ENCODE measurements at places on chromosomes 6 and 20. TPM values are rescaled to one million over a fixed set of nuclear protein-coding genes. Genes with fewer than 3 reads are reported as not detected.
A peak's percentile ranks its signal among the peaks of the same experiment; 100 is the strongest.

DNA sequence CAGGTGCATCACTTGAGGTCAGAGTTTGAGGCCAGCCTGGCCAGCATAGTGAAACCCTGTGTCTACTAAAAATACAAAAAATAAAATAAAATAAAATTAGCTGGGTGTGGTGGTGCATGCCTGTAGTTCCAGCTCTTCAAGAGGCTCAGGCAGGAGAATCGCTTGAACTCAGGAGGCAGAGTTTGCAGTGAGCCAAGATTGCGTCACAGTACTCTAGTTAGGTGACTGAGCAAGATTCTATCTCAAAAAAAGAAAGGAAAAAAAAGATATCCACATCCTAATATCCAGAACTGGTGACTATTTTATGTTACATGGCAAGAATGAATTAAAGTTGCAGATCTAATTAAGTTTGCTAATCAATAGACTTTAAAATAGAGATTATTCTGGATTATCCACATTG lies 32.5 kb downstream of the SCGN start:
- no peak for DNase-seq

Gene CDH4
- total RNA-seq: 12.1 TPM

DNA sequence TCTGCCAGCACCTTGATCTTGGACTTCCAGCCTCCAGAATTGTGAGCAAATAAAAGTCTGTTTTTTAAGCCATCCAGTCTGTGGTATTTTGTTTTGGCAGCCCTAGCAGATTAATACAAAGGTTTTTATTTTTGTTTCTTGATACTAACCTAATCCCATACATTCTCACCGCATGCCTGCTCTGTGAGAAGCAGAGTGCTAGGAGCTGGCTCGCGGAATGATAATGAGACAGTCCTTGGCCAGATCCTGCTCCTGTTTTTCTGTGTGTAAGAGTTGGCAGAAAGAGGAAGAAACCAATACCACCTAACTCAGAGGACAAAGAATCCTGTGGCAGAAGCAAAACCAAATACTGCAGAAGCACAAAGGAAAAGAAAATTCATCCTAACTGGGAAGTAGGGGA lies 82.6 kb downstream of the KIF16B start:
- no peak for DNase-seq

- peak; percentile 28 for DNase-seq
These were observed 7.9 kb downstream of the EXOC2 start for GRCh38 chr6:684831-685636.

GRCh38 chr20:4601630-4602296 lies 119.9 kb upstream of the PRND start:
- DNase-seq: peak; percentile 60

Gene PIGT
- 20.1 TPM for total RNA-seq

Gene LY6G6D
- total RNA-seq: not detected

Gene ANGPT4
- total RNA-seq: not detected

Gene OPN5
- total RNA-seq: not detected

- DNase-seq: peak; percentile 21
These were observed 342.5 kb downstream of the CENPW start for GRCh38 chr6:126682440-126682839.

Gene BPIFA2
- not detected for total RNA-seq

Gene KIAA1755
- total RNA-seq: not detected

GRCh38 chr6:160048471-160048870 lies 73.1 kb upstream of the SLC22A1 start:
- no peak for DNase-seq

GRCh38 chr6:143014764-143015163 lies 45.9 kb upstream of the AIG1 start:
- no peak for DNase-seq

Gene TMEM200A
- 0.79 TPM for total RNA-seq

Gene HMGCLL1
- total RNA-seq: not detected

DNA sequence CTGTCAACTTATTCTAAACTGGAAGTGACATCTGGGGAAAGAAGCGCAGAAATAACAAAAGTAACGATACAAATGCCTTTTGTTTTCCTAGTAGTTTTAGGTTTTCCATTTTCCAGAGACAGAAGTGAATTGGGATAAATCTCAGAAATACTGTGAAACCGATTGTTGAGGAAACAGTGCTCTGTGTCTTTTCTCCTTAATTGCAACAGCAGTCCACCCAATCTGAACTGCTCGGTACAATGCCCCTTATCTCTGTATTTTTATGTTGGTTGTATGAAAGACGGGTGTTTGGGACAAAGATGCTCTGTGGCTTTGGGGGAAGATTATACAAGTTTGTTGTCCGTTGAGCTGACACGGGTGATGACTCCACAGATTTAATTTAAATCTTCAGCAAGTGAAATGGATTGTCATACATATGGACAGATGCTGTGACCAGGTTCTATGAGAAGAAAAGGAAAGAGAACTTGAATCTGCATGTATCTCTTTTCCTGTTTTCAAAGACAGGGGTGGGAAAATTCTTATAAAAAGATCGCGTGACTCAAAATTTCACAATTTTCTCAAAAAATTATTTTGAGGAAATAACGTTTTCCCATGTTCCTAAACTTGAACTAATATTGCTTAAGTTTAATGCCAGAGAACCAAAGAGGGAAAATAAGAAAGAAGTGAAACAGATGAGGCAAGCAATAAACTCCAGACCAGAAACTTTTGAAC lies 41.2 kb downstream of the SASH1 start:
- DNase-seq: no peak

- no peak for DNase-seq
These were observed 235.8 kb downstream of the PHACTR1 start for GRCh38 chr6:12952318-12952717.

DNA sequence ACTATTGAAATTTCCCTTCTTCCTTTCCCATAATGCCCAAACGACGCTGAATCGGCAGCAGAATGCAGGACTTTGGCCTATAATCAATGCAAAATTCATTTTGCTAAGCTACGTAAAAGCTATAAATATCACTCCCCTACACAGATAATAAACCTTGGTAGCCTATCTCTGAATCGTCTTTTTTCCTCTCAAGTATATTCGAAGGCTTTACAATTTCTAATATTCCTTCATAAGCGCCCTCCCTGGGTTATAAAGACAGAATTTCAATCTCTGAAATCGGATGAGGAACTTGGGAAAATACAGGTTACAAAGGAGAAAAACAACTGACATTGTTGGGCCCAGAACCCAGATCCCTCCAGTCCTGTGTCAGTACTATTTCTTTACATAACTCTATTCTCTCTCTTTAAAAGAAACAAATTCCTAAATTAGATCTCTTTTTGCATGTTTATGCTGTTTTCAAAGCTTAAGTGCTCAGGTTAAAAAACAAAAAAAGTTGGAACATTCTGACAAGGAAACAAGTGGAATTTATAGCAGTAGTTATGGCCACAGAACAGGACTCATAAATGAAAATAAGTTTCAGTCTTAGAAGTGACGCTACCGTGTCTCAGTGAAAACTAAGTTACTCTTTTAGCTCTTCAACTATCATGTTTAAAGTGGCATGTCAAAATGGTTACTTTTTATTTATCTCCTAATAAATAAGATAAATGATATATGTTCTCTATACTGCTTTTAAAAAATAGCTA lies 84.5 kb downstream of the SESN1 start:
- DNase-seq: peak; percentile 25

- DNase-seq: no peak
These were observed 77.0 kb downstream of the CAP2 start for GRCh38 chr6:17470202-17470937.

Gene HLA-DQA1
- total RNA-seq: not detected

Gene CRYBG1
- total RNA-seq: 45.0 TPM

DNA sequence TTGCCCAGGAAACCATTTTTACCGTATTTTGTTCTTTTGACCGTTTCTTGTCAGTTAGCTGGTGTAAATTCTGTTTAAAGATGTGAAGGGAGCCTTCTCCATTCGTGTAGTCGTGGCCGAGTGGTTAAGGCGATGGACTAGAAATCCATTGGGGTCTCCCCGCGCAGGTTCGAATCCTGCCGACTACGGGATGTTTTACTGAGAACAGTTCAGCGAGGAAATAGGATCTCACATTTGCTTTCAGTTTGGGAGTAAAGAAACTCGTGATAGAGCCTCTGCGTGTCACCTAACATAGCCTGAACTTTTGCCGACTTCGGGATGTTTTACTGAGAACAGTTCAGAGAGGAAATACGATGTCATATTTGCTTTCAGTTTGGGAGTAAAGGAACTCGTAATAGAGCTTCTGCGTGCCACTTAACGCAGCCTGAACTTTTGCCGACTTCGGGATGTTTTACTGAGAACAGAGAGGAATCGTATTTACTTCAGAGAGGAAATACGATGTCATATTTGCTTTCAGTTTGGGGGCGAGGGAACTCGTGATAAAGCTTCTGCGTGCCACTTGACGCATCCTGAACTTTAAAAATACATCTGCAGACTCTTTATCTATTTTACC lies 5.9 kb upstream of the ZNF184 start:
- peak; percentile 81 for DNase-seq

DNA sequence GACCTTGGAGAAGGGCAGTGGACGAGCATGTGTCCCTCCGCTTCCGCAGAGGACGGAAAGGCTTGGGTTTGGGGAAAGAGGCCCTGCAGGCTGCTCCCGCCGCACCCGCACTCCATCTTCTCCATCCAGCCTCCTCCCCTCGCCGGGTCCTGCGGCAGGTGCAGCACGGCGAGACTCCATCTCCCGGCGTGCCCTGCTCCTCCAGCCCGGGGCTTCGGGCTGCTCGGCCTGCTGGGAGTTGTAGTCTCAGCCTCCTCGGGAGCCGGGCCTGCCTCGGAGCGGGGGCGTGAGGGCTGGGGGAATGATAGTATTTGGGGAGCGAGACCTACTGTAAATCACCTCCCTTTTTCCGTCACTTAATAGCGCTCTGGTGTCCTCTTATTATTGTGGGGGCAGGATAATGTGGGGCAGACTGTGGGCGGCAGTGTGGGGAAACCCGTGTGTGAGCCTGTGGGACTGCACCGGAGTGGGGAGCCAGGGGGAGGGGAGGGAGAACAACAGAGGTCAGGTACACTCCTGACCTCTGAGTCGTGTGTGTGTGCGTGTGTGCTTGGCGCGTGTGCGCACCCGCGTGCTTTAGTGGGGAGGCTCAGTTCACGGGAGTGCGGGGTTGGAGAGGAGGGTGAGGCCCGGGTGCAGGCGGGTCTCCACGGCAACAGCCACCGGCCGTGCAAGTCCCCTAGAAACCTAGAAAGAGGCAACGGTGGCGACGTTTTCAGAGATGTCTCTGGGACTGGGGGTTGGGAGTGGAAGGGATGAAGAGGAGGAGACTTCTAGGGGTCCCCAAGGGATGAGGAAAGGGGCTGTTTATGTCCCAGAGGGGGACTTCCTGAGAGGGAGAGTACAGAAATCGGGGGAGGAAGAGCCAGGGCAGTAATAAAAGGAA lies 4.1 kb downstream of the TTBK1 start:
- DNase-seq: peak; percentile 28

Gene FRK
- 1.3 TPM for total RNA-seq

Gene ABRACL
- 39.2 TPM for total RNA-seq

GRCh38 chr6:39806278-39806677 lies 14.1 kb downstream of the DAAM2 start:
- no peak for DNase-seq

DNA sequence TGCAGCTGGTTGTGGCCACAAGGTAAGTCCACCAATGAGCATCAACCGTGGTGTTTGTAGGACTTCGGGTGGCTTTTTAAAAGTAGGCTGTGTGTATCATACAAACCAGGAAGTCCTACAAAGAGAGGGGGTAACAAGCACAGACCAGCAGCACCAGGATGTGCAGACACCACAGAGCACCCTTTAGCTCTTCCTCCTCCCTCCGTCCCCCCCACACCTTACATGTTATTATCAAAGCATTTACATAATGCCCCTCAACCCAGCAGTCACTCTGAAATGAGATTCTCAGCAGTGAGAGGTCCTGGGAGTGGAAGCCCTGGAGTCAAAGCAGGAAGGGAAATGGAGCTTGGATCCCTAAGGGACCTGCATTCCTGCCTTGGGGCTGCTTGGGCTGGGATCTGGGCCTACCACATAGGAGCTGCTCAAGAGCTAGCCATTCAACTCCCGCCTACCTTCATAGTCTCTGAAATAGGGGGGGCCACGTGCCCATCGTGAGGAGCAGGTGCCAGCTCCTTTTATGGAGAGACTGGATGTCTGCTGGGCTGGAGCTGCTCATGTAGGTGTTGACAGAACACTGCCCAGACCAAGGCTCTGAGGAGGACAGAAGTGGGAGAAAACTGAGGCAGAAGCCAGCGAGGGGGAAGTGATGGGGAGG lies 90.6 kb downstream of the PSMB1 start:
- DNase-seq: no peak

DNA sequence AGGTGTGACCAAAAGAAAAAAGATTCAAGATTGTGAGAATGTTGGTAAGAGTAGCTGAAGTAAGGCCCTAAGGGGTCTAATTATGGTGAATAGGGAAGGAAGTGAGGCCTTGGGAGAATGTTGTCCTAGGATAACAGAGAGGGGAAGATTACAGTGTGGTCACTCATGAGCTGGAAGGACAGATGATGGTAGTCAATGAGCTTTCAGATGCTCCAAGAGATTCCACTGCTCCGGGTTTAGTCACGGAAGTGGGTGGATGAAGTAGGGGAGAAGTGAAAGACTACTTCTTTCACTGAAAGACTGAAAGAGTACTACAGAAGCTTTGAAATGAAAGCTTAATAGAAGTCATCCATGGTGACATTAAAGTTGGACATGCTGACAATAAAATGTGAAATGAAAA lies 108.5 kb downstream of the MMS22L start:
- DNase-seq: no peak

Gene ARMC12
- 0.13 TPM for total RNA-seq

DNA sequence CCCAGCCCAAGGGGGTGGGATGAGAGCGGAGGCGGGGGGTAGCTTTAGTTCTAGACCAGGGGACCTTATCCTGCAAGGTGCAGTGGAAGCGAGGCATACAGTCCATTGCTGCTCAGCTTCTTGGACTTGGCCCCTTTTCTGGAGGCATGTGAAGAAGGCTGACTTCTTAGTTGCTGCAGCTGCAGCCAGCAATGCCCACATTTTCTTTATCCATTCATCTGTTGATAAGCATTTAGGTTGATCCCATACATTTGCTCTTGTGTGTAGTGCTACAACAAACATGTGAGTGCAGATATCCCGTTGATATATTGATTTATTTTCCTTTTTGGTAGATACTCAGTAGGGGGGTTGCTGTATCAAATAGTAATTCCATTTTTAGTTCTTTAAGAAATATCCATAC lies 461.2 kb upstream of the IMPG1 start:
- no peak for DNase-seq

DNA sequence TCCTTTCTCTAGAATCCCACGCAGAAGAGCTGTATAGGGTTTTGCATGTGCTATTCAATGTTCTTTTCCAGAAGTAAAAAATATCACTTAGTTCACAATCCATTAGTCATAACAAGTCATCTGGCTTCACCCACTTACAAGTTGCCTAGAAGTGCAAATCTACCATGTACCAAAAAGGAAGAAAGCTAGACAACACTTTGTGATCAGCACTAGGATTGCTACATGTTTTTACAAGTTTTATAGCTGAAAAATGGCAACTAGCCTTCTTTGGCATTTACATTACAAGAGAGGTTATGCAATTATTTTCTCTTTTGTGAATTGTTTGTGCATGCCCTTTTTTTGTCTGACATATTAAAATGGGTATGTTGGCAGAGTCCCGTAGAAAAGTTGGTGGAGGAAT lies 85.6 kb upstream of the PTPRK start:
- DNase-seq: peak; percentile 99

- no peak for DNase-seq
These were observed 107.0 kb downstream of the TNFRSF21 start for GRCh38 chr6:47202644-47203205.

Gene EYA4
- total RNA-seq: 9.7 TPM

Gene VIP
- under 0.01 TPM for total RNA-seq

- no peak for DNase-seq
These were observed 42.8 kb downstream of the CDH22 start for GRCh38 chr20:46265539-46265938.

Gene NOTCH4
- 0.38 TPM for total RNA-seq

All from bronchial epithelial cell (primary cell).